ENCODE measurements at places on chromosomes 2 and 18.

DNA sequence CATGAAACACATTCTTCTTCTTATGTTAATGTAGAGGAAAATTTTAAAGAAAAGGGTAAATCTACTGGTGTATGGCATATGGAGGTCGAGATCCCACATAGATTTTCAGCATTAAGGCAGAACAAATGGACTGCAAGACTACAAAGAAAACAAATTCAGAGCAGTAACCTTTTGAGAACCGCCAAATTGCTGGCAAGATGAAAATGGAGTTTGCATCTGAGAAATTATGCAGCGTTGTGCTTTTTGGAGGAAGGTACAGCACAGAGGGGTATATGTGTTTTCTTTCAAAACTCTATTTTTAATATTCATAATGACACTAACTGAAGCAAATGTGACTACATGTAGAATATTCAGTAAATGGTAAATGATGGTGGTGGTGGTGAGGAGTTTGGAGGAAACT, 59.0 kb upstream of the PARD3B start:
- DNase-seq: no peak

DNA sequence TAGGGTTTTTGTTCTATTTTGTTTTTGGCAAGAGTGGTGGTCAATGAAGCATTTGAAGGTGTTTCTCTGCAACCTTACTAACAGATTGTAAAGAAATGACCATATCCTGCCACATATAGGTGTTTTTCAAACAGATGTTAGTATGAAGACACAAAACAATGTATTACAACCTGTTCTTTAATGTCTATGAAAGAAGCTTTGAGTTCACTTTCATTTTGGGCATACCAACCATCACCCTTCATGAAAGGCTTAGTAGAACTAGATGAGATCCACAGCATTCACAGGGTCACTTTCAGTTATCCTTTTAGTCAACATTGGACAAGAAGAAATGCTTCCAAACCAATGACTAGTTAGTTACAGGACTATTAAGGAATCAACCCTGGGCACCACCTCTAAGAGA, 95.1 kb downstream of the EHBP1 start:
- DNase-seq: no peak

DNA sequence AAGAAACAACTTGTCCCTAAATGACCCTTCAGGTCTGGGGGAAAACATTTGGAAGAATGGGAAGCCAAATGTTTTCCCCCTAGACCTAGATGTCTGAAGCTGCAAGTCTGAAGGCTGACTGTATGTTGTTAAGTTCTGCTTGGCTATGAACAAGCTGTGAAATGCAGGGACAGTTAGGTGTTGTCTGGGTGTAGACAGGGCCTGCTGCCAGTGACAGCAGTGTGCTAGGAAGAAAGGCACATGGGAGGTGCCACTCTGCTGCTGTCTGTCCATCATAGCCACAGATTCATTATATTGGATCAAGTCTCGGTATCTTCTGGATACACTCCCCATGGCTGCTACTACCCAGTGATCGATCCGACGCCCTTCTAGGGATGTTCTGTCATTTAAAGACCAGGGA, 265.9 kb upstream of the PXDN start:
- DNase-seq: no peak

DNA sequence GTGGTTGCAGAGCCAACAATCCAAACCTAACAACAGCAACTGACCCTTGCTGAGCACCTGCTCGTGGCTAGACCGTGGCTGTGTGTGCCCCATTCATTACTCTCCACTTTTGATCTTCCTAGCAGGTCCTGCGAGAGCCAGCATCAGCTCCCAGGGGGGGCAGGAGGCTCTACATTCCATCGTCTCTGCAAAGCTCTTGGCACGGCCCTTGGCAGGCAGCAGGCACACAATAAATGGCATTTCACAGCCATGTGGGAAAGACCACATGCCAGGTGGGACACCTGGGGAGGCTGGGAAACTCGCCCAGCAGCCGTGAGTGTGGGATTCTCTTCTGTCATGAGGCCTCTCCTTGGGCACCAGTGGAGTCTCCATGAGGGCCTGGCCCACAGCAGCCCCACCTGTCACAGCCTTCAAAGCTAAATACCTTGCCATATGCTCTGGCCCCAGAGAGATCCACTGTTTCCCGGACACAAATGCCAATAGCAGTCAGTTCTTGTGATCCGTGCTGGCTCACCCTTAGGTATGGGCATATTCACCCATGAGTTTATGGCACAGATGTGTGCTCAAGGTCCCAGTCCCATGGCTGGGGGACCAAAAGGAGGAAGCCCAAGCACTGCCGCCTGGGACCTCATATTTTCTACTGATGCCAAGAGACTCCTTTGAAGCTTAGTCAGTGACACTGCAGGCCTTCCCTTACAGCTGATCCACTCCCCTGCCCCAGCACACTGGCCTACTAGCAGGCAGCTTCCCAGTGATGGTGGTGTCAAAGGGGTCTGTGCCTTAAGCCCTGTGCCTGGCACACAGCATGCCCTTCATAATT, 6.8 kb upstream of the TEX51 start:
- DNase-seq: no peak

Data from astrocyte (in vitro differentiated cells and primary cell).